ENCODE measurements at places on chromosomes 4 and X.

DNA sequence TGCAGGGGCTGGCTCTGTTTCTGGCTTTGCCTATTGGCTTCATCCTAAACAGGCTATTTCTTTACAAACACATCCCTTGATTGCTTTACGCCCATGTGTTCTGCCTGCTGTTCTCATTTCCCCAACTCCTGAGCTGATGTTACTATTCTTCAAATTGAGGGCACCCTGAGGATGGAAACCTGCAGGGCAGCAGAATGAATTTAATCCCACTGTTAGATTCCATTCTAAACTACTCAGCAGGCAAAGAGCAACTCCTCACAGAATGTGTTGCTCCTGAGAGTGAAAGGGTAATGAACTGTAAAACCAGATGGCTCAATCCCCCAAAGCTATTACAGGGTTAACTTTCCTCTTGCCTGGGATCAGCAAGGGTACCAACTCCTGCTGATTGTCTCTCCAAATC, 75.7 kb downstream of the ANKRD50 start:
- DNase-seq = no peak

- DNase-seq = no peak
Measured at GRCh38 chrX:3598709-3599108, 114.7 kb downstream of the PRKX start.

GRCh38 chr4:15771216-15772058, 6.7 kb upstream of the CD38 start:
- no peak for DNase-seq

- DNase-seq = no peak
Measured at GRCh38 chr4:137967480-137968190, 274.5 kb downstream of the SLC7A11 start.

DNA sequence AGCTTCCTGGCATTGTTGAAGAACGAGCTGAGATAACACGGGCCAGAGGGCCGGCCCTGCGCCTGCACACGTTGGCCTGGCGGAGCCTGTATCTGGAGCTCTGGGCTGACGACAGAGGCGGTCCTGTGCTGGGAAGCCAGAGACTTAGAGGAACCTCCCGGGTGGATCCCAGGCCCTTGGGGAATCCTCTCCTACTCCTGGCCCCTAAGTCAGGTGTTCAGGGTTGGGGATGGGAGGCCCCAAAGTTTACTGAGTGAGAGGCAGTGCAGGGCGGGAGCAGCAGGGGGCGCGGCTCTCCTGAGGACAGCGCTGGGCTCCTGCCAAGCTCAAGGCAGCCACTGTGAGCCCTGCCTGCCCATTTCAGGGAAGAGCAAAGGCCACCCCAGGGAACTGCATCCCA, 2.5 kb upstream of the HTRA3 start:
- no peak for DNase-seq
